ENCODE measurements at places on chromosomes 11 and 22. TPM values are rescaled to one million over a fixed set of nuclear protein-coding genes. Genes with fewer than 3 reads are reported as not detected.

SMCO4 gene
- total RNA-seq, result 50.7 TPM

GRCh38 chr11:5489576-5490357 lies 1.3 kb downstream of the OR52D1 start:
- DNase-seq, result no peak

APOL4 gene
- 3.8 TPM for total RNA-seq

GRCh38 chr11:58771458-58771855 lies 39.7 kb upstream of the GLYAT start:
- no peak for DNase-seq

VPREB1 gene
- total RNA-seq, result not detected

DNA sequence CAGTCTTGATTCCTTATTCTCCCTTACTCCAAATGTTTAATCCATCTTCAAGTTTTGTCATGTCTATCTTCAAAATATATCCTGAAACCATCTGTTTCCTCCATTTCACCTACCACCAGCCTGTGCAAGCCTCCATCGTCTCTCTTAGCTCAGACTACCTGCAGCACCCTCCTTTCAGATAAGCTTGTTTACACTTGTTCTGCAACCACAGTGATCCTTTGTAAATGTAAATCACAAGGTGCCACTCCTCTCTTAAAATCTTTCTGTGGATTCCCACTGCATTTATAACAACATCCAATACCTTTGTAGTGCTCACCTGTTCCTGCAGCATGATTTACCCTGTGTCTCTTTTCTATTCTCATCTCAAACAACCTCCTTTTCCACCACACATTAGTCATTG lies 31.8 kb upstream of the GPR83 start:
- no peak for DNase-seq

DNA sequence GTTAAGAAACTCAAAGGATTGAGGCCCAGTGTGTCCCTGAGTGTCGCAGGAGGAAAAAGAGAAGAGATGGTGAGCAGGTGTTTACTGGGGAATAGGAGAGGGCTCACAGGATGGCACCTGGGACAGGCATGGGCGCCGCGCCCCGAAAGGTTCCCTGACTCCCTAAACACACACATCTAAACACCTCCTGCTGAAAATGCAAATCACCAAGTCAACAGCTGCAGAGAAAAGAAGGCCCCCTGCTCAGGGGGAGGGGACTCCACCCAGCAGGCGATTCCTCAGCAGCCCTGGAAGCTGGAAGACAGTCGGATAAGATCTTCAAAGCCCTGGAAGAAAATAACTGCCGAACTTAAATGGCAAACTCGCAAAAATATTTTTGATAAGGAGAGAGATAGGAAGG lies 377.2 kb downstream of the BRD1 start:
- no peak for DNase-seq

OR5AR1 gene
- total RNA-seq, result not detected

- DNase-seq, result no peak
These were observed 76.9 kb downstream of the MYO7A start for GRCh38 chr11:77204754-77205466.

All from left ventricle myocardium superior (tissue), 1 donor.